ENCODE measurements at places on chromosomes 2 and 18.

GRCh38 chr2:123540291-123540690, 484.8 kb upstream of the CNTNAP5 start:
- DNase-seq: no peak

- DNase-seq: no peak
These were observed 162.2 kb downstream of the IRS1 start for GRCh38 chr2:226637383-226637782.

DNA sequence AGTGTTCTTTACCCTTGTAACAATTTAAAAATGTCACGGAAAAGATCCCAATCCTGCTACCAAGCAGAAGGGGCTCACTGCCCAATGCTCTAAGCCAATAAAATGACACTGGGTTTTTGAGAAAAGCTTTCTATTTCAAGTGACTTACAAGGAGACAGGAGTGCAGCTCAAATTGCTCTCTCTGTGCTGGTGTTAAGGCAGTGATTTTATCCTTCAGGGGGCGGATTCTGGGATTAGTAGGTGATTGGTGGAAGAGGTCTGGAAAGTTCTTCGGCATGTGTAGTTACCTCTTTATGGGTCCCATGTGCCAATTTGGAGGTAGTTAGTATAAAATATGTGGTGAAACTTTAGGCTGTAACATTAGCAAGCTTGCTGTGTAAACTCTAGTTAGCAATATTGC, 27.4 kb upstream of the MCM6 start:
- DNase-seq: no peak

- no peak for DNase-seq
These were observed 32.5 kb downstream of the CMPK2 start for GRCh38 chr2:6833300-6833604.

DNA sequence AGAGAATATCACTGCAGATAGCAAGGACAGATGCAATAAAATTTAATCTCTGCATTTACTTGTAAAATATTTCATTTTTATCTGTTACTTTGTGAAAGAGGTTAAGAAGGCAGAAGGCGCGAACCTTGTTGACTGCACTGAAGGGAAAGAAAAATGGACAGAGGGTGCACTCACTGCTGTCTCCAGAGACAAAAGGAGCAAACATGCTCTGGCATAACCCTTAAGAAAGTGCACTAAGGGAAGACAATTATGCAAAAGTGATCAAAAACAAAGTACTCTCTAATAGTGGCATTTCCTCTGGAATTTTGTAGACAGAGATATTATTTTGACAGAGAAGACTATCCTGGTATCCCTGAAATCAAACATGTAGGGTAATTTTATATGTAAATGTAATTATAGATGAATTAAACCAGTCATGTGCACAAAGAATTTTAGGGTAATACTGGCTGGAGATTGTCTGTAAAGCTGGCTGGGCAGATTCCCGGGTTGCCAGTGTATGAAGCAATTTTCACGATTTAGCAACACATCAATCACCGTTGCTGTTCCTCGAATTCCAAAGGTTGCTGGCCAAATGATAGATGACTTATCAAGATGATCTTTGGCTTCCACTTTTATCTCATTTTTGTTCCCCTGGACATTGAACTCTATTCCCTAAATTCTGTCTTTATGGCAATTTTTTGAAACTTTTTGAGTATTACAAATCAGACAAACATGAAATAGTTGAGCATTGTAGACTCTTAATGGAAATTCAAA, 1176.9 kb downstream of the SUCLG1 start:
- DNase-seq: no peak

DNA sequence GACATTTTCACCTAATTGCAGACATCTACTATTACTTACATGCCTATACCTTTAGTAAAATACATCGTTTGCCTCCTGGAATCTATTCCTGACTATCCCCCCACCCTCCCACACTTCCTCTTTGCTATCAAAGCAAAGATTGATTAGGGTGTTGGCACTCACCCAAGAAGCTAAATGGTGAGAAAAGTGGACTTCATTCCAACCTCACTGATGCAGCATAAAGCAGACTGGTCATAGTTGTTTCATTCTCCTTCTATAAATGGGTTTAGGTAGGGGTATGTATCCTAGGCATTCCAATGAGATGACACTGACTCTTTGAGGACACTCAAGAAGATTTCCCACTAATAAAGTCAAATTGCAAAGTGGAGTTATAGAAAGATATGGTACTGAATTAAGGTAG, 97.4 kb downstream of the LRP1B start:
- DNase-seq: no peak

DNA sequence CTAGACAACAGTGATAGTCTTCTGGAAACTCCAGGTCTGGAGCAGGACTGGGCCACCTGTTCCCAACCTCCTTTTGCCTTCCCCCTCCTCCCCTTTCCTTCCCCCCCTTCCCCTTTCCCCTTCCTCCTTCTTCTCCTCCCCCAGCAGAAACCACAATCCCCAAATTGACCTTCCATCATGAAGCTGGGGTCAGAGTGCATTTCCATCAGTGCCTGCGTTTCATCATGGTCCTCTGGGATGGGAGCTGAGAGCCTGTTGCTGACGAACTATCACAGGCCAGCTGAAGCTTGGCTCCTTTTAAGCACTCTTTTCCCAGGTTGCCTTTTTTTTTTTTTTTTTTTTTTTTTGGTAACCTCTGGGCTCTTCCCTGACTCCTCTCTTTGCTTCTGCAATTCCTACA, 52.6 kb upstream of the SMAD2 start:
- DNase-seq: no peak

GRCh38 chr2:56130463-56131070, 53.2 kb upstream of the CCDC85A start:
- DNase-seq: peak; percentile 51

- DNase-seq: no peak
These were observed 52.3 kb downstream of the THOC1 start for GRCh38 chr18:215448-216010.

- DNase-seq: no peak
These were observed 123.9 kb upstream of the CCDC150 start for GRCh38 chr2:196515608-196516007.

DNA sequence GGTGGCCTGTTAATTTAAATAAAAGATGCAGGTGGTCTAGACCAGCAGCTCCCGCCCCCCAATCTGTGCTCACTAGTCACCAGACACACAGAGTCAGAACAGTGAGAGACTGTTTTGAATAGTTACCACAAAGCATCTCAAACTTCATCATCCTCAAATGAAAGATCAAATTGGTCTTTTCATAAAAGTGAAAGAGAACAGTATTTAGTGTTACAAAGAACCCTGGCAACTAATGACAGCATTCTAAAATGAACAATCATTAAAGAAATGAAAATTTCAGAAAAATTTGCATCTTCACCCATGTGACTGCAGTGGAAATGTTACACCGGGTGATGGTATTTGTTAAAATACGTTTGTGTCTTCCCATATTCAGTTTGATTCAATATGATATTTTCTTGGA, 65.5 kb upstream of the PMAIP1 start:
- no peak for DNase-seq

DNA sequence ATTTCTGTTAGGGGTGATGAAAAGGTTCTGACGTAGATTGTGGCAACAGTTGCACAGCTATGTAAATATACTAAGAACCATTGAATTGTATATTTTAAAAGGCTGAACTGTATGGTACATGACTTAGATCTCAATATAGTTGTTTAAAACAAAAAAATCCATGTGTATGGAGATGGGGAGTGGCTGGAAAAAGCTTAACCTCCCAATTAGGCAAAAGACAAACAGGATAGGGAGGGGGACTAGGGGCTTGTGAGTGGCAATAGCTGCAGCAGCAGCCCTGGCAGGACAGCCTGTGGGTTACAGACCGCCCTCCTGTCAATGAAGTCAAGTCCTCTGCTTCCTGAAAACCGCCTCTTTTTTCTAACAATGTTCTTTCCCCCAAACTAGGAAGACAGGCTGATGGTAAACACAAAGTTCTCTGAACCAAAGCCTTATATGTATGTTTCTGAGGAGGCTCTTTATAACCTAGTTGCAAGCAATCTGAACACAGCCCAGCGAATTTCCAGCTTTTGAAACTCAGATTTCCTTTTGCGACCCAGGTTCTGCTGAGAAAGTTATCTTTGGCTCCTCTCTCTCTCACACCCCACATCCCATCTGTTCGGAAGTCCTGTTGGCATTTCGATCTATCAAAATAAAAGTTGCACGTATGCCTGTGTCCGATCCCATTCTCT, 10.3 kb downstream of the ATP8B1 start:
- DNase-seq: peak; percentile 62

GRCh38 chr18:37641573-37641972, 76.0 kb upstream of the CELF4 start:
- no peak for DNase-seq

- DNase-seq: peak; percentile 58
These were observed 143.7 kb downstream of the ATL2 start for GRCh38 chr2:38233231-38233983.

- DNase-seq: no peak
These were observed 1080.2 kb downstream of the SUCLG1 start for GRCh38 chr2:83378921-83379320.
